Lung (tissue), 17 donors: ENCODE measurements at places on chromosomes 5 and 9. TPM values are rescaled to one million over a fixed set of nuclear protein-coding genes. Genes with fewer than 3 reads are reported as not detected.

DNA sequence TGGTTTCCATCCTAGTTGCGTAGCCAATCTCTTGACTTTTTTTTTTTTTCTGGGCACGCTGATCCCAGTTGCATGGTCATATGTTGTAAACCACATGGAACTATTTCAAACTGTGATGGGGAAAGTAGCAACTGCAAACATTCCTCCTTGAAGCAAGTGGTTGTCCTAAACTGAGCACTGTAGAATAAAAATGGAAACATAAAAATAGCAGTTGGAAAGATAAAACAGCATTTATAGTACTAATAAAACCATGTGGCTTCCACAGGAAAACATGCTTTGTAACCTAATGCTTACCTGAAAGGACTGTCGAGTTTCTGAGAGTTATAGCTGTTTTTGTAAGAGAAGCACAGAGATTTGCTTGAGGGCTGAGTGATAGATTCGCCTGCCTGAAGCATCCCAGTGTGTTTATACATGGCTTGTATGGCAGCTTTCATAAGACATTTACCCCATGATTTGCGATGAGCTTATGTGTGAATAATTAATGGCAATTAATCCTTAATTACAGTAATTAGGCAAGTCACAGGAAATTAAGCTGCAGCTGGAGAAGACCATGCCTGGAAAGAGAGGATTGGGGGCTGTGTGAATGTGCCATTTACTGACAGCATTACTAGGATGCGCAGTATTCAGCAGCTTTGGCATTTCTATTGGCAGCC is 136.5 kb downstream of the PBX3 start:
- H3K4me3 ChIP-seq: no peak overlapping the region
- H3K27me3 ChIP-seq: no peaks in the 10 kb centered on the region
- no peaks in the 10 kb centered on the region for H3K4me1 ChIP-seq
- no peaks in the 10 kb centered on the region for H3K36me3 ChIP-seq

GRCh38 chr9:78278177-78278777 is 18.6 kb upstream of the PSAT1 start:
- H3K27me3 ChIP-seq: no peaks in the 10 kb centered on the region
- H3K4me3 ChIP-seq: no peak overlapping the region
- DNase-seq: no peak
- no peak overlapping the region for H3K27ac ChIP-seq

DNA sequence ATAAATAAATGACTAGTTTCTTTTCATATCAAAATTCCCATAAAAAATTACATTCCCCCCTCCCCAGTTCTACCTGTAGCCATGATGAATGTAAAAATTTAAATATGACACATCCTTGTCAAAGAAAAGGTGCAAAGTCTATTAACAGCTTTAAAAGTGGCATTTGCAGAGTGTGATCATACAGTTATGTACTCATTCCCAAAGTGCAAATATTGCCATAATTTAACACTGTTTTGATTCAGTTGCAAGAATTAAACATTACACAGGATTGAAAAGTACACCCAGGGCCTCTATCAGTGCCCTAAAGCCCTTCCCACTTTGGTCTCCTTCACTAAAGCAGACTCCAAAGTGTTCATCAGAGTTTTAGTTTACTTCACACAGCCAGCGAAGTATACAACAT is 51.8 kb downstream of the RNF145 start:
- H3K27me3 ChIP-seq: no peaks in the 10 kb centered on the region
- DNase-seq: no peak
- no peak overlapping the region for H3K27ac ChIP-seq

Gene PPP3R2
- total RNA-seq: not detected
